ENCODE measurements at places on chromosomes 16 and 17.

- no peak for DNase-seq
Observed at GRCh38 chr17:29216856-29217255, 29.8 kb upstream of the CRYBA1 start.

GRCh38 chr17:56779322-56779721 lies 54.4 kb downstream of the C17orf67 start:
- DNase-seq, result no peak

GRCh38 chr16:24523569-24523968 lies 15.8 kb upstream of the RBBP6 start:
- DNase-seq, result no peak

DNA sequence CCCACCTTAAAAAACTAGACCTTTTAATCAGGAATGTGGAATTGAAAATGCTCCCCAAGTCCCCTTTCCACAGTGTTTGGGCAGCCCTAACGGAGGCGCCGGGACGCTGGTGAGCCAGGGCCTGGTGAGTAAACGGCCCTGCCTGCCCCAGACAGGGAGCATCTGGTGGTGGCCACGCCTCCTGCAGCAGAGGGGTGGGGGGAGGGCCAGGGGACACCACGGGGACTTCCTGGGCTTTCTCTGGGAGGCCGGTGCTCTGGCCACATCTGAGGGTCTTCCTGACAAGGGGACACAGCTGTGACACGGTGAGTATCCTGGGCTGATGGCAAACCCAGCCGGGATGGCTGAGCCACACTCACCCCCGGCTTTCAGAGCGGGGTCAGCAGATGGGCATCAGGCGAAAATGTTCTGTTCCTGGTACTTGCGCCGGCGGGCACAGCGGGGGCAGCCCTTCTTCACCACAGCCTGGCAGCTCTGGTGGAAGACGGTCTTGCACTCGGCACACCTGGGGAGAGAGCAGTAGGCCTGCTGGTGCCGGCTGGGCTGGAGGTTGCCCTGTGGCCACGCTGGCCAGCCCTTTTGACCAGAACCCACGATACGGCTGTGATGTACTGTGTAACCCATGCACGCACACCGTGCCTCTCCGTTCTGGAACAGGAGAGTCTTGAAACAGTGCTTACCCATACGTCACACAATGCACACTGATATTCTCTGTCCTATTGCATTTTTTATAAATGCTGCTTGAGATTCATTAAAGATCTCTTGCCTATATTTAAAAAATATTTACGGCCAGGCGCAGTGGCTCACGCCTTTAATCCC lies 5.0 kb upstream of the ARHGAP27 start:
- no peak for DNase-seq

DNA sequence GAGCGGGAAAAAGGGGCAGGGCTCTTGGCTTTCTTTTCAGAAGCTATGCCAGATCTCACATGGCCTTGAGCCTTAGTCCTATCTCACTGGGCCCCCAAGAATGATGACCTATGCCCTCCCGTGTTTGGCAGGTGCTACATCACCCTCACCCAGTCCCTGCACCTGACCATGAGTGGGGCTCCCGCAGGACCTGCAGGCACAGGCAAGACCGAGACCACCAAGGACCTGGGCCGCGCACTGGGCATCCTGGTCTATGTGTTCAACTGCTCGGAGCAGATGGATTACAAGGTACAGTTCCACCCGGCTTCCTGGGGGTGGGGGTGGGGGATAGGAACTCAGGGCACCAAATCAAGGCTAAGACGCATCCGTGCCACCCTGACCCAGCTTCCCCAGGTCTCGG lies 120.9 kb downstream of the DNAH9 start:
- DNase-seq, result no peak

GRCh38 chr16:85833219-85833920 lies 33.9 kb downstream of the COX4I1 start:
- DNase-seq, result no peak

DNA sequence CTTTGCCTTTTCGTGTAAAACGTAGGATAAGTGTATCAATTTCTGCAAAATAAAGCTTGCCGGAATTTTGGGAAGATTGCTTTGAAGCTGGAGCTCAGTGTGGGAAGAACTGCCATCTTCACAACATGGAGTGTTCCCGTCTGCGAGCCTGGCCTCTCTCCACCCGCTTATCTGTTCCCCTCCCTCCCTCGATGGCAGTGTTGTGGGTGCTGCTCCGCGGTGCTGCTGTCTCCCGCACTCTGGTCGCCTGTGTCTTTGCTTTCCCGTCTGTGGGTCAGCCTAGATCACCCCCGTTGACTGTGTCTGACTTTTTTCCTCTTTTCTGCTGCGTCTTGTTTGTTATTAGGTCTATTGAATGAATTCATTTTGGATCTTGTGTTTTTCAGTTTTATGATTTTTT lies 17.0 kb downstream of the ACSF3 start:
- DNase-seq, result no peak

DNA sequence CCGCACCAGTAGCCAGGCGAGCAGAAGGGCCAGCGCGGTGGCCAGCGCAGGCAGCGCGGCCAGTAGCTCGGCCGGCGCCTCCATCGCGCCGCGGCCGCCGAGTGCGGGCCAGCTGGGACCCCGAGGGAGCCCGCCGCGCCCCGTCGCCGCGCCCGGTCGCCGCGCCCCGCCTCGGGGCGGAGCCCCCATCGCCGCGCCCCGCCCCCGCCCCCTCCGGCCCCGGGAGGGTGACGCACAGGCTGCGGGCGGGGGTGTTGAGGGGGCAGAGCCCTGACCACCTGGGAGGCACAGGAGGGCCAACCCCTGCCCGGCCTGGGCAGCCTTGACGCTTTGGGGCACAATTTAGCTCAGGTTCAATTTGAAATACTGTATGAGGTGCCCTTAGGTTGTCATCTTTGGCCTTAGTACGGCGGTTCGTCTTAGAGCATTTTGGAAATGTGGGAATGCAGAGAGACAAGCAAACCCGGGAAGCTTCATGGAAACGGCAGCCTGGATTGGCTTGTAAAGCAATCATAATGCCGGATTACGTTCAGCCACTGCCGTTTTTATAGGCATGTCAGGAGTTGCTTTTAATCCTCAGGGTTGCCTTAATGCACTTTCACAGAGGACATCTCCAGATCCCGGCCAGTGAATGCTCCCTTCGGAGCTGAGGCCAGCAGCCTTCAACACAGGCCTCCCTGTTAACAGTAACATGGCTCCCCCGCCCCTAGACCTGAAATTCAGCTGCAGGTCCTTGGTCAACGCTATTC lies at the start of gene MXRA7:
Gene MXRA7, minus strand, starts transcription at position 103 of the 749 bp plus-strand sequence. Its CDS starts 19 bp downstream, at position 84.
- DNase-seq, result peak; percentile 61

DNA sequence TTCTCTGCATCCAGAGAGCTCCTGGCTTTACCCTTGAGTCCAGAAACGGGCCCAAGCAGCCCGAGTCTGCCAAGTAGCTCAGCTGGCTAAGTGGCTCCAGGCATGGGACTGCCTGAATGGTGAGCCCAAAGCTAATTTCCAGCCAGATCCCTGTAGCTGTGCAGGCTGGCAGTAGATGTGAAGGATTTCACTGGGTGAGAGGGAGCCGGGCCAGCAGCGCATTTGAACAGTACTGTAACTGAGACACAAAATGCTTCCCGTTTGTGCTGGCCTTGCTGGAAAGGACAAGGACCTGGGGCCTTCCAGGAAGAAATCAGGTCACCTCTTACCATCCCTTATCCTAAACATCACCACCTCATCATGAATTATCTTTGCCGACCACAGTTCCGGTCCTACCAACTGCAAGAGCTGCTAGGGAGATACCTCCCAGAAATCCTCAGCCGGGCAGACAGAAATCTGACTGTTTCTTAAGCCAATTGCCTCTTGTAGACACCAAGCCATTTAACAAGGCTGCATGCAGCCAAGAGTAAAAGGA lies 3.7 kb downstream of the TIMP2 start:
- DNase-seq, result no peak

DNA sequence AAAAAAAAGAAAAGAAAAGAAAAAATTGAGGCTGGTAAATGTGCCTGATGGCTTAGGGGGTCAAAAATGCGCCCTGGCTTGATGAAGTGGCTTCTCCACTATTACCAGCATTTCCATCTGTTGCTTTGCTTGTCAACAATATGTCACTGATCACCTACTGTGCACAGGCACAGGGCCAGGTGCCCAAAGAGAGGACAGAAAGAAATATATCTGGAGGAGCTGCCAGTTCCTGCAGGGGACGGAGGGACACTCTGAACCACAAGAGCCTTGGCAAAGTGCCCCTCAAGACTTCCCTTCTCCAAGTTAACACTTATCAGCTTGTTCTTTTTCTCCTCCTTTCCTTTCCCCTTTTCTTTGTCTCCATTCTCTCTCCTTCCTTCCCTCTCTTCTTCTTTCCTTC lies 34.7 kb downstream of the GINS3 start:
- no peak for DNase-seq

- DNase-seq, result no peak
Observed at GRCh38 chr16:27226976-27227705, 23.8 kb downstream of the KDM8 start.

DNA sequence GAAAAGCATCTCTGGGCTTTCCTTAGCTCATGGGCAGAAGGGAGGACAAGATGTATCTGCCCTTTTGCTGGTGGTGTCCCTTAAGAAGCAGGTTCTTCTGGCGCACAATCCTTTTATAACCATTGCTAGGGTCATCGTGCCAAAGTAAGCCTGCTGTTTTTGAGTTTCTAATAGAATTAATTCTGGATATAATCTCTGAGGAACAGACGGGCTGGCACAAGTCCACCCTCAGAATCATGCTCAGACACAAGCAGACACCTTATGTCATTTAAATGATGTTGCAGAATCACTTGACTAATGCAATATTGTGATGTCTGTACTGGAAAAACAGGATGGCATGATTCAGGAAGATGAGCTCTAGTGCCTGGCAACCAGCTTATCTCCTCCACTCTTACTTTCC lies 18.8 kb upstream of the MMD start:
- DNase-seq, result no peak

DNA sequence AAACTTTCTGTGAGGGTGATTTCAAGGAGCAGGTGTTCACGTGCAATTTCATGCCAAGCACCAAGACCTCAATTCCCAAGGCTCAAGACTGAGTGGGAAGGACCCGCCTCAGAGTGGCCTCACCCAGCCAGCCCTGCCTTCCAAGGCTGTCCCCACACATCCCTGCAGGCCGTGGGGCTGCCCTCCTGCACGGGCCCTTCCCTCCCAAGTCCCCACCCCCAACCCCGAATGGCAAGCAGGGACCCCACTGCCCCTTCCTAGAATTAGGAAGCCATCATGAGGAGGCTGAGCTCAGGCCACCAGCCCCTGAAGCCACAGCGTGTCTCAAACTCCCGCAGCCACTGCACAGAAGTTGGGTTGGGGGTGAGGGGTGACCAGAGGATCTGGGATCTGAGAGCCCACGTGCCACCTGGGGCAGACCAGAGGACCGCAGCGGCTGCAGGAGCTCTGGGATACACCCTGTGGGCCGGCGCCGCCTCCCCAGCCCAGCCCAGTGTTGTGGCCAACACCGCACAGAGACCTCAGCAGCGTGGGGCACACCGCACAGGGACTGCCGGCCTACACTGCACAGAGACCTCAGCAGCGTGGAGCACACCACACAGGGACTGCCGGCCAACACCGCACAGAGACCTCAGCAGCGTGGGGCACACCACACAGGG lies 20.7 kb downstream of the GNPTG start:
- no peak for DNase-seq

- DNase-seq, result peak; percentile 93
Observed at GRCh38 chr17:40452216-40452787, 9.1 kb downstream of the IGFBP4 start.

- DNase-seq, result no peak
Observed at GRCh38 chr17:75843577-75844529, at the start of gene UNC13D. Gene UNC13D (minus strand): TSS chr17:75844404. CDS start chr17:75844337, 67 bp downstream.

DNA sequence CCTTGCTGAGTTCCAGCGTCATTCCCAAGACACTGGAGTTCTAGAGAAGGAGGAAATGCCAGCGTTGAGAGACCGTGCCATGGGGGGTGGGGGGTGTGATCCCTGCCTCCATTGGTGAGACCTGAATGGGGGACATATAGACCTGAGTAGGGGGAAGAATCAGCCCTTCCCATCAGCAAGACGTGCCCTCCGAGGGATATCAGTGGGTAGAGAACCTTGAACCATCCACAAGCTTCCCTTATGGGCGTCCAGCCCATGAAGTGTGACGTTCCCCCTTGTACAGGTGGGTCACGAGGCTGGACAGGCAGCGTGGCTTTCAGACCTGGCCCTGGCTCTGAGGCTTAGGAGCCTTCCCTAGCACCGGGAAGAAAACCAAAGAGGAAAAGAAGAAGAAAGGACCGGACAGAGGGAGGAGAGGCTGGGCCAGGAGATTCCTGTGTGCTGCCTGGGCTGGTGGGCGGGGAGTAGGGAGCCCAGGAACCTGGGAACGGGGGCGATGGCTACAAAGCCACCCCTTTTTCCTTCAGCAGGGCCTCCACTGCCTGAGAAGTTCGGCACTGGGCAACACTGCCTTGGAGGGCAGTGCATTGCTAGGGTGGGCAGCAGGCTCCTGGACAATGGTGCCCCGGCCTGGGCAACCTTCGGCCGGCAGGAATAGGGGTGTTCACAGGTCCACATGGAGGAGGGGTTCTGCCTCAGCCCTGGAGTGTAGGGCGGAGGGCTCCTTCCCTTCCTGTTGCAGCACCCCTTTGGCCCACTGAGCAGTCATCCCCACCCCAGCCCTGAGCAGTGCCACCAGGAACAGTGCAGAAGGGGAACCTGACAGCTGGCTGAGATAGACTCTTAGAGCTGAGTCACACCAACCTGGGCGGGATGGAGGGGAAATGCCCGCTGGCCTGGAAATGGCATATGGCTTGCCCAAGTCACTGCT lies 7.2 kb downstream of the RAB11FIP4 start:
- DNase-seq, result no peak
